ENCODE measurements at places on chromosomes 13 and 19.

DNA sequence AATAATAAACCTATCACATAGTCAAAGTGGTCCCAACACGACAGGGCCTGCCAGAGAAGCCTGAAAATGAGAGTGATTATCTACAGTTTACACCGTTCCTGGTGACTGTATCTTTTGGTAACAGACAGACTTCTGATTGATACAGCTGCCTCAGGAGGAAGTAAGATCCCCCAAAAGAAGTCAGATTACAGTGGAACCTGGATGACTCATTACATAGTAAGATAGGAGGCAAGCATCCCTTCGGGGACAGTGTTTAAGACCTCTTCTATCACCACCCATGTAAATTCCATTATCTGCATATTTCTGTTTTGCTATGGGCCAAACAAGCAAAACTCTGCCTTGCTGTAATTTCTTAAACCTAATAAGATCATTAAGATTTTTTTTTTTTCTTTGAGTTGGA, 44.0 kb upstream of the FLT1 start:
- DNase-seq = no peak

GRCh38 chr13:110456550-110456949, 105.0 kb downstream of the RAB20 start:
- DNase-seq = no peak

GRCh38 chr19:40599331-40599901, 1.8 kb upstream of the LTBP4 start:
- DNase-seq = no peak

DNA sequence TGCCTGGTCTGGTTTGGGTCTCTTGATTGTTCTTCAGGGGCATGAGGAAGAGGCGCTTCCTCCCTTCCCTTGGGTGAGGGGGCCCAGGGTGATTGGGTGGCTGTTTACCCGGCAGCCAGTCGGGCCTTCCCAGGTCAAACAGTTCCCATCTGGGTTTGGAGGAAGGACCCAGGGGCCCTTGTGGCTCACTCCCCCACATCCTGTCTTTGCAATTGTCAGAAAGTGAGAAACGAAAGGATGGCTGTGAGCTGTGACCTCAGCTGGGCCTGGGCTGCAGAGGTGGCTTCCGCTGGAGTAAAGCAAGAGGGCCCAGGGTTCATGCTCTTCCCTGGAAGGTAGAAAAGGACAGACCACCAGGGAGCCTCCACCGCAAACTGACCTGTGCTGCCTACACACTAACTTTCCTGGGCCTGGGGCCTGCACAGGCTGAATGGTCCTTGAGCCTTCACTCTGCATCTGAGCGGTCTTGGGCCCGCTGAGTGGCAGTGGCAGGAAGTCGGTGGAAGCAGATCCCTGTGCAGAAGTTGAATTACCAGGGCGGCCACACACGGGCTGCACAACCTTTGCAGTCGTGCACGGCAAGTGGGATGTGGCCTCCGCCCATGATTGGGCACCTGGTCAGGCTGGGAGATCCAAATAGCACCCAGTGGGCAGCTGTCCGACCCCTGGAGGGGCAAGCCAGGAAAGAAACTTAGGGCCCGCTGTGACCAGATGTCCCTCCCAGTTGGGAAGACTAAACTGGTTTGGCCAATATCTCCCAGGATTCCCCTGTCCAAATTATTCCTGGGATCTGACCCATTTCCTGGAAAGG, 5.3 kb upstream of the CD79A start:
- DNase-seq = no peak

- DNase-seq = no peak
Observed at GRCh38 chr13:102333320-102334198, 68.3 kb downstream of the FGF14 start.

GRCh38 chr19:8609279-8610040, 1.1 kb downstream of the ADAMTS10 start:
- no peak for DNase-seq

DNA sequence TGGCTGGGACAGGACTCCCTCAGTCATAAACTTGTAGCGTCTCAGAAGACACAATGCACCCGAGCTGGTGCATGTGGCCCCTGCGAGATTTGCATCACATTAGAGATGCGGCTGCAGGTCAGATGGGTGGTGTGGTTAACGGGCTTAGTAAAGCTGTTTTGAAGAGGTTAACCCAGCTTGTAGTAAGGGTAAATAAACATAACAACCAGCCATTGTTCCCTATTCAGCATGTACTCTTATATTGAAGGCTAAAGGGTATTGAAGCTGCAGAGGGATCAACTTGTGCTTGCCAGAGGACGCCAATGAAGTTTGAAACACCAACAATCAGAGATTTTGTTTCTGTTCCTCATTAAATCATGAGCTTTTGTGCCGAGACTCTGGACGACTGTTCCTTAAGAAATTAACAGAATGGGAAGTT, 79.4 kb downstream of the ZIC5 start:
- no peak for DNase-seq

DNA sequence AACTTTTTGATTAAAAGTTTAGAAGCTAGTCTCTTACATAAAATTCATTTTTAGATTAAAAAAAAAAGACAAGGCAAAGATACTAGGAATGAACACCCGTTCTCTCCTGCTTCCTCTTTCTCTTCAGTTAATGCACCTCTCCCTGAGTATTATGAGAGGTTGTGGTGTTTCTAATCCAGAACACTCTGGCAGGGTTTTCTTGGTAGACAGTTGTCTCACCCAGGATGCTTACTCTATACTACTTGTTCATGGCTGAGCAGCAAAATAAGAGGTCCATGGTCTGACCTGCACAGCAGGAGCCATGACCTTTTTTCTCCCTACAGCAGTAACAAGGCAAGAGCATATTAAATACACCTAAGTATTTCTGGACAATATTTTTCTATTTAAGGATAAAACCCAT, 62.0 kb downstream of the MICU2 start:
- no peak for DNase-seq

Data from breast epithelium (tissue), 4 donors.